ENCODE measurements at places on chromosomes 6 and 20.
A peak's percentile ranks its signal among the peaks of the same experiment; 100 is the strongest.

- DNase-seq, result no peak
Measured at GRCh38 chr6:68719761-68720160, 84.7 kb downstream of the ADGRB3 start.

- DNase-seq, result no peak
Measured at GRCh38 chr20:20454367-20454766, 86.5 kb downstream of the INSM1 start.

DNA sequence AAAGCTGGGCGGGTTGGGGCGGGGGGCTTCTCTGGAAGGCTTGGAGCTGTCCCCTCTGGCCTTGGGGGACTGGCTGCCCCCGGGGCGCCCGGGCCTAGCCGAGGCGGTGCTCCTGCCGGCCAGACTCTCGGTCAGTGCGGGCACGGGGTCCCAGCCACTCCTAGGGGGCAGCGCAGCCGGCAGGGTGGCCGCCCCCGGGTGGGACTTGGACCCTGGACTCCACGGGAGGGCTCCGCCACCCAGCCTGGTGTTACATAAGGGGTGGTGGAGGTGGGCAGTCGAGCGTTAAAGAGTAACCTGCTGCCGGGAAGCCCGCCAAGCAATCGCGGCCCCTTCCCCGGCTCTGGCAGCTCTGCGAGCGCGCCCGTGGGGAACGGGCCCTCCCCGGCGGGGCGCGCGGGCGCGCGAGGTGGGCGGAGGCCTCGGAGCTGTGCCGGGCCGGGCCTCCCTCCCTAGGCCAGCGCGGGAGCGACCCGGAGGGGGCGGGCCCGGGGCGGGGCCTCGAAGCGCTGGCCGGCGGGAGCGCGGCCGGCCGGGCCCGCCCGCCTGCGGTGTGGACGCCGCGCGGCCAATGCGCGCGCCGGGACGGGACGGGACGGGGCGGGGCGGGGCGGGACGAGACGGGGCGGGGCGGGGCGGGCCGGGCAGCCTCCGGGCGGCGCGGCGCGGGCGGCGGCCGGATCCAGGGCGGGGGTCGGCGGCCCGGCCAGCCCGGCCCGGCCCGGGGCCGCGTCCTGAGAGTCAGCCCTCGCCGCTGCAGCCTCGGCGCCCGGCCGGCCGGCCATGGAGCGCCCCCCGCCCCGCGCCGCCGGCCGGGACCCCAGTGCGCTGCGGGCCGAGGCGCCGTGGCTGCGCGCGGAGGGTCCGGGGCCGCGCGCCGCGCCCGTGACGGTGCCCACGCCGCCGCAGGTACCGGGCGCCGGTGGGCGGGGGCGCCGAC is at the start of gene SLC2A4RG:
SLC2A4RG (plus strand) TSS at position 647 of the 940 bp plus-strand sequence; CDS start at position 784, 137 bp downstream.
- peak; percentile 95 for DNase-seq

- DNase-seq, result peak; percentile 92
Measured at GRCh38 chr20:47792021-47792618, 6.8 kb upstream of the SULF2 start.

GRCh38 chr20:62274332-62274950 is 28.4 kb upstream of the ADRM1 start:
- DNase-seq, result no peak

DNA sequence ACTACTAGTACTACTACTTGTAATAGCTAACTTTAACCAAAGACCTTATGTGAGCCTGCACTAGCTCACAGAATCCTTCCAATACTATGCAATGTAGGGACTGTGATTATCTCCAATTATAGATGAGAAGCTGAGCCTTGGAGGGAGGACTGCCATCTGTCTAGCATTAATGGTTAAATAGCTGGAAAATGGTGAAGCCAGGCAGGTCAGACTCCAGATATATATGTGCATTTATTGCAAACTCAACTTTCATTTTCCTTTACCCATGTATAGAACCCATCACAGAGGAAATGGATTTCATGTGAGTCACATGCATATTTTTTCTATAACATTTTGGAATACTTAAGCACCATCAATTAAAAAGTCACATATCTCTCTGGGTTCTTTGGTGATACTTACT is 229.9 kb downstream of the BCAS1 start:
- DNase-seq, result no peak

DNA sequence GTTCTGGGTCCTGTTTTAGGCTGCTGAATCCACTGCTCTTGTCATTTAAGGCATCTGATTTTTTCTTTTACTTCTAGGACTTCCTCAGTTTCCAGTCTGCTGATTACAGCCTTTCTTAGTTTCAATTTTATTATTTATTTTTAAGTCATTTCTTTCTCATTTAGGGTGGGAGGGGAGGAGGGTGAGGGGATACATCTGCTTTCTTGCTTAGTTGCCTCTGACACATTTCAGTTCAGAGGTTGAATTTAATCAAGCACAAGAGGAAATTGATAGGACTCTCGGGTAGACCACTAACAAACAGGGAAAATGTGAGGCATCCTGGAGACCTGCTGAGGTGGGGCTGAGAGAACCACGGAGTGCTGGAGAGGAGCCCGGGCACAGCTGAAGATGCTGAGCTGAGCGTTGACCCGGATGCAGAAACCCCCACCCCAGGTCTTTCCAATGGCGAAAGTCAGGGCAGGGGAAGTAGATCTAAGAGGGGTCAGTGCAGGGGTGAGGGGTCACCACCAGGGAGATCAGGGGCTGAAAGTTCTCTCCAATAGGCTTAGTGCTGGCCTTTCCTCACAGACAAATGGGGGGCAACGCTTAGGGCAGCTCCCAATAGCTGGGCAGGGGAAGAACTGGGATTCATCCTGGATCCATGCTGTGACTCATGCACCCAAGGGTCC is 7.6 kb upstream of the TREML2 start:
- DNase-seq, result no peak

DNA sequence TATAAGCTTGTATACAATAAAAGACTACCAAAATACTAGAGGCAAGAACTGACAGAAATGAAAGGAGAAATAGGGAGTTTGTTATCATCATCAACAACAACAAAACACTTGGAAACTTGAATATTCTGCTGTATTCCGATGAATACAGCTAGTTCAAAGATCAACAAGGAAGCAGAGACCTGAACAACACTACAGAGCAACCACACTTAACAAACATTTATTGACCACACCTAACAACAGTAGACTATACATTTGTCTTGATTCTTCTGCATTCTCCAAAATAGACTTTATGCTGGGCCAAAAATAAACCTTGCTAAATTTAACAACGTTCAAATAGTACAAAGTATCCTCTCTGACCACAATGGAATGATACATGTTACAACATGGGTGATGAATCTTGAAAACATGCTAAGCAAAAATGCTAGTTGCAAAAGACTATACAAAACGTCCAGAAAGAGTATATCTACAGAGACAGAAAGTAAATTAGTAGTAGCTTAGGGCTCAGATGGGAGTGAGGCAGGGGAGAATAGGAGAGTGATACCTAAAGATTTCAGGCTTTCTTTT is 39.1 kb upstream of the PAK5 start:
- DNase-seq, result peak; percentile 47

DNA sequence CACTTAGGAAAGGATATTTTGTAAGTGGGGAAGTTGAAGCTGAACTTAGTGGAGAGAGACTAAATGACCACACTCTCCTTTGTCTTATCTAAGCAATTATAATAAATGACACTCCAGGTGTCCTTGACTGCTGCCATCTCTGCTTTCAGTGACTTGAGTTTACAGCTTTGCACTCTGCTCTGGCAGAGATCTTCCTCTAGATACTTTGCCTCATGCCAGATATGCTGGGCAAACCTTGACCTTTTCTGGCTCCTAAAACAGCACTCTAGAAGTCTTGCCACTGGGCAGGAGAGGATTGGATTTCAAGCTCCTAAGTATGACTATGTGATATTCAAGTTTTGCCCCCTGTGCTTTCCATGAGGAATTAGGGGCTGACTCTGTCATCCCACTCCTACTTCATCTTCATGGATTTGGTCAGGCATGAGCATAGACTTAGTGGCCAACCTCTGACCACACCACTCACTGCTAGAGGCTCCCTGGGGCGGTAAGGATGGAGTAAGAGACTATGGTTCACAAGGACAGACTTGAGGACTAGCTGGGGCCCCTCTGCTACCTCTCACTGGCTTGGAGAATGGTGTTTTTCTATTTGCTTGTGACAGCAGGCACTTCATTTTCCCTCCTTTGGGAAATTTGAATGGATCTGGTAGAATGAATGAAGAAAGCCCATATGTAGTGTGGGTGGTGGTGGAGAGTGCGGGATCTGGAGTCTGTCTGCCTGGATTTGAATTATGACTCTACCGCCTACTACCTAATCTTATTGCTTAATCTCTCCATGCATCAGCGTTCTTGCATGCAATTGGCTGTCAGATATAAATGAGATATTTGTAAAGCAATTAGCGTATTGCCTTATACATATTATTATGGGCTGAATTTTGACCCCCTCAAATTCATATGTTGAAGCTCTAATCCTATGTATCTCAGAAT is 191.4 kb downstream of the REV3L start:
- no peak for DNase-seq

GRCh38 chr6:157909282-157909664 is 72.4 kb upstream of the SYNJ2 start:
- no peak for DNase-seq

GRCh38 chr6:68038815-68039408 is 596.2 kb upstream of the ADGRB3 start:
- no peak for DNase-seq

- DNase-seq, result no peak
Measured at GRCh38 chr6:52641388-52641787, 29.5 kb upstream of the TMEM14A start.

GRCh38 chr20:25076731-25077609 is 5.0 kb downstream of the VSX1 start:
- DNase-seq, result peak; percentile 20

DNA sequence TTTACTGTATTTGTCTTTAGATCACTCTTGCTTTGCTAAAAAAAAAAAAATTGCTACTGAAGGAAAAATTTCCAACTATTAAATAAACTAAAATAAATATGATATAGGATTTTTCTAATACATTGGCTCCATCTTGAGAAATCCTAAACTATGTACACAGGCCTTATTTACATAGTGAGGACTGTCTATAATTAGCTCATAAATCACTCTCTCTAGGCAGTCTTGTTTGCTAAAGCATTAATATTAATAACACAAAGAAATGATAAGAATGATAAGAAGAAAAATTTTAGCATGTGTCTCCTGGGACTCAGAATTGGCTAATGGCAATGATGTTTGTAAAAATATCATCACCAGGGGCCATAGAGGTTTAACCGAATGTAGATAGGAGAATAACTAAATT is 13.3 kb upstream of the CRYBG1 start:
- DNase-seq, result no peak

GRCh38 chr6:37088897-37089296 is 81.1 kb upstream of the PIM1 start:
- DNase-seq, result peak; percentile 83

DNA sequence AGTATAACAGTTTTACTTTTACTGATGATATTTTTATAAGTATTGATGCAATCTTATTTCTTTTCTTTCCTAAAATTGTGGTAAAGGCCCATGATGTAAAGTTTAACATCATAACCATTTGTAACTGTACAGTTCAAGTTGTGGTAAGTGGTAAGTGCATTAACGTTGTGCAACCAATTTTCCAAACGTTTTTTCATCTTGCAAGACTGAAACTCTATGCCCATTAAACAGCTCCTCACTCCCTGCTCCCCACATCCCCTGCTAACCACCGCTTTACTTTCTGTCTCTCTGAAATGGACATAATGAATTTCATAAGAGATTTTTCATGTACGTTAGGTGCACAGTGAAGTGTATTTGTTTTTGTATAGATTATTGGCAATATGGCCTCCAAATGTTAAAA is 106.0 kb downstream of the PACRG start:
- no peak for DNase-seq

- no peak for DNase-seq
Measured at GRCh38 chr20:62344782-62345181, 22.3 kb downstream of the LAMA5 start.

DNA sequence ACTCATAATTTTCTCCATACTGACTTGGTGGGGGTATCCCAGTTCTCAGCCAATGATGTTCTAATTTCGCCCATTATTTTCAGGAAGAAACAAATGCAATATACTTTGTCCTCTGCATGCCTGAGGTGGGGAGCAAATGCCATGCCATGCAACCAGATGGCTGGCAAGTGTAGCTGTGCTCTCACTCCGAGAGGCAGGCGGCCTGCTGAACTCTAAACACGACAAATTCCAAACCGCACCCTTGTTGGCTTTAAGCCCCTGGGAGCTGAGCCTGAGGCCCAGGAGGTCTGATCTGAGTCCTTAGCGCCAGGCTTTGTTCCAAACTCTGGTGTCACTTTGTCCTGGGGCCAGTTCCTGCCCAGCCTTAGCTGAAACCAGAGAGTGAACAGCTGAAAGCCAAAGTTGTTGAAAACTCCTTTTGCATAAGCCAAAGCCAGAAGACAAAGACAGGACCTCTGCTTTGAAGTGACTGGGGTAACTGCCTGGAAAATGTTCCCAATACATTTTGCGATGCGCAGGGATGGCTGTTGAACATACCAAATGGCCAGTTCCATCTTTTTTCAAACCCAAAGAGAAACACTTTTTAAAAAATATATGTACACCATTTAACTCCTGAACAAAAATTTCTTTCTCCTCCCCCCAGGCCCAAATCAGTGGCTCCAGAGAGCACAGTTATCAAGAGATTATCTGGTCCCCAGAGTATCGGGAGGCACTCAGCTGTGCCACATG is 46.2 kb downstream of the TTI1 start:
- peak; percentile 82 for DNase-seq

DNA sequence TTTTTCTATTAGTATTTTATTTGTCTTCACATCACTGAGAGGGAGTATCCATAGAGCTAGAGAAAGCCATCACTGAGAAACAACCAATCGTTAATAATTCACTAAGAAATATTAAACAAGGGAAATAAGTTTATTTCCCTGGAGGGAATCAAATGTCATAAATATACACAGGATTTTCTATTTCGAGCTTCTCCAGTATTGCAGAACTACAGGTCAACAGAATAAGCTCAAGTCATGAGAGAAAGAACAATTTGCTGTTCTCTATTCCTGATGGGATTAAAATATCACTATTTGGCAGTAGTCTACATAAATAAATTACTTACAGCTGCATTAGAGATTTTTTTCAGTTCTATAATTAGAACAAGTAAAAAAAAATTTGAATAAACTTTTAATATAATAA is 2.2 kb upstream of the FAM162B start:
- no peak for DNase-seq

DNA sequence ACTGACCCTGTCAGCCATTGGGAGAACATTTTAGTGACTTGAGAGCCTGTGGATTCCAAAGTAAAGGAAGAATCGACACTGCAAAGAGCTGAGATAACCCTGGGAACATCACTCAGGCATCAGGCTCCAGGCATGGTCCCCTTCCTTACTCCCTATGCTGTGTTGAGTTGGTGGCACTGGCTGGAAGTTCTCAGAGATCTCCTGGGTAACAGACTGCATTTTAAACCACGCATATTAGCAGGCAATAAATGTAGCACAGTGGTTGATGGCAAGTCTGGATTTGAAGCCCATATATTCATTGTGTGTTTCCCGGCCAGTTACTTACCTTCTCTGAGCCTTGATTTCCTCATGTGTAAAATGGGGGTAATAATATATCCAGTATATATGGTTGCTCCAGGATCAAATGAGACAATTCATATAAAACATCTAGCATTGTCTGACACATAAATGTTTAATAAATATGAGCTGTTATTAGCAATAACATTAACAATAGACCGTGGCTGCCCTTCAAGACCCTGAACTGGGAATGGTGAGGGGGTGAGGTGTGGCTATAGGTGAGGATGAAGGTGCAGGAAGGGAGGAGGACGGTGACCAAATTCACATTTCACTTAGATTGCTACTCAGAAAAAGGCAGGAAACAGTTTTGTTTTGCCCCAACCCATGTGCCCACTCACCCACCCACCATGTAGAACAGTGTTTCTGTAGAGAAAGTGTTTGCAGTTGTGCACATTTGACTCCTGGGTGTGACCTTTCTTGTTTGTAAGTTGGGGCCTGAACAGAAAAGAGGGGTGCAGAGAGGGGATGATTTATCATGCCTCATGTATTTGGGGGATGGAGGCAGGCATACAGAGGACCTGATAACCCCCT is 2.1 kb downstream of the PLCG1 start:
- peak; percentile 14 for DNase-seq
